Esophagus squamous epithelium (tissue), 5 donors: ENCODE measurements at places on chromosomes 16 and 17.

DNA sequence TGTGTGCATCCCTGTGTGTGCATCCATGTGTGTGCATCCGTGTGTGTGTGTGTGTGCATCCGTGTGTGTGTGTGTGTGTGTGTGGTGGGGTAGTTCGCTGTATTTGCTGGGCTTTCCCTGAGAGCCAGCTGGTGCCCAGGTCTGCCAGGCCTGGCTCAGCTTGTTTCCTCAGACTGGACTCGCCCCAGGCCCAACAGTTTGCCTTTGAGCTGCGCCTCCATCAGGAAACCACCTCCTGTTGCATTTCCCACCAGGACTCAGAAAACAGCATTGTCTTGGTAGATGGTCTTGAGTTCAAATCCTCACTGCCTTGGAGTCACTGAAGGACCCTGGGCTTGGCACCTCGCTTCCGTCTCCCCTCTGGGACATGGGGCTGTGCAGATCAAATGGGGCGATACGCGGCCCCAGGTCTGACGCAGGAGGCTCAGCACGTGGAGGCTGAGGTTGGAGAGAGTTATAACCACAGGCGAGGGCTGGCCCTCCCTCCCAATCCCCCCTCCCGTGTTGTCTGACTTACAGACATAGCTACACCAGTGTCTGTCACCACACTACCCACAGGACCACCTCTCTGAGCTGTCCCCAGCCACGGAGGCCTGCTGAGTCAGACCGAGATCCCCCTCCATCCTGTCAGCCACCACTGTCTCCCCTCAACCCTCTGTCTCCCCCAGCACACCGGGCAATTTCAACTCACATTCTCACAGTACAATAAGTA is 4.7 kb downstream of the ITGAE start:
- no peak for DNase-seq

GRCh38 chr17:10178506-10178991 is 19.9 kb downstream of the GAS7 start:
- no peak for DNase-seq

- DNase-seq = no peak
Observed at GRCh38 chr17:19897090-19897837, 29.5 kb upstream of the ULK2 start.

- DNase-seq = no peak
Observed at GRCh38 chr16:23432176-23433128, 20.5 kb downstream of the COG7 start.

- DNase-seq = no peak
Observed at GRCh38 chr16:9279291-9280068, 188.0 kb downstream of the HAPSTR1 start.

GRCh38 chr16:30623536-30624283 is 13.5 kb upstream of the ZNF689 start:
- no peak for DNase-seq

- no peak for DNase-seq
Observed at GRCh38 chr16:88497561-88498462, 44.7 kb downstream of the ZFPM1 start.

GRCh38 chr17:332023-332422 is 20.6 kb downstream of the RPH3AL start:
- DNase-seq = no peak

GRCh38 chr17:50487213-50488096 is 8.8 kb downstream of the RSAD1 start:
- no peak for DNase-seq

DNA sequence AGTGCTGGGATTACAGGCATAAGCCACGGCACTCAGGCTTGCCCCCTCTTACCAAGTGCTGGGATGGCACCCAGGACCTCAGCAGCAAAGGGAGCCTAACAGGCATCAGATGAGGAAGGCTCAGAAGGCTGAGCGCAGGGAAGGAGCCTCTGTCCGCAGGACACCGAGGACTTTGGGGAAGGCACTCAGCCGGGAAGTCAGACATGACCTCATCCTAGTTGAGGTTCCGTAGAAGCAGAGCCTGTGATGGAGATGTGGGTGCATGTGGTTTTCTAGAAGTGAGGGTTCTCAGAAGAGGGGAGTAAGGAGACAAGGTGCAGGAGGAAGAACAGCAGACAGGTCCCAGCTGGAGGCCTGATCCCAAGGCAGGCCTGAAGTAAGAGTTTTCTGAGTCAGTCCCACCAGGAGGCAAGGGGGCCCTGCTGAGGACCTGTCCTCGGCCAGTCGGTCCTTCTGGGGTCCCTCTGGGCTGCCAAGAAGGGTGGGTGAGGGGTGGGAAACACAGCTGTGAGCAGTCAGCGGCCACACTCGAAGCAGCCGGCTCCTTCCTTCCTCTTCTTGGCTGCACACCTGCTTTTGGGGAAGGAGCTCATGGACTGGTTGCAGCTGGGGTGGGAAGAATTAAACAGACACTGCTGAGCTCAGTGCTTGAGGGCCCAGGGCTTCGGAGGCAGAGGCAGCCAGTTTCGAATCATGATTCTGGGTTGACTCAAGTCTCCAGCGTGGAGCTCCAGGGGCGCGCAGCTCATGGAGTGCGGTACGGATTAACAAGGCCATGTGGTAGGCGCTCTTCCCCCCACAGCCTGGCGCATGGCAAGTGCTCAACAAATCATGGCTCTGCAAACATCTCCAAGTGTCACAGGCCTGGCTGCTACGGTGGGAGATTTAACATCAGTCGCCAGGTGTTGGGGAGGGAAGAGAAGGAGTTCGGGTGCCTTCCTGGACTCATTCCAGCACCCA is 38.9 kb upstream of the SNN start:
- DNase-seq = no peak

DNA sequence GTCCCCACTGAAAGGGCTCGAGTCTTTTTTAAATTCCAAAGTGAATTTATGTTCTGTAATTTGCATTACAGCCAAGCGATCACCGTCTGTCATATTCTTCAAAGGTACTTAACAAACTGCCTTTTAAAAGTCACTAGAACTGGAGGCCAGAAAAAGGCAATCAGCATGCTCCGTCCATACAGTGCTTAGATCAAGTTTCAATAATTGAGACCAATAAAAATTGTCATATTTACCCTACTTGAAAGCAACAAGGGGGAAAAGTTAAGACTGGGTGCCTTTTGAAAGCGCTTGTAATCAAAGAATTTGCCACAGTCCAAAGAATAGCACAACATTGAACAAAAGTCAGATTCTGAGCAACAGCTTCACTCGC is 9.0 kb upstream of the ZFHX3 start:
- no peak for DNase-seq

DNA sequence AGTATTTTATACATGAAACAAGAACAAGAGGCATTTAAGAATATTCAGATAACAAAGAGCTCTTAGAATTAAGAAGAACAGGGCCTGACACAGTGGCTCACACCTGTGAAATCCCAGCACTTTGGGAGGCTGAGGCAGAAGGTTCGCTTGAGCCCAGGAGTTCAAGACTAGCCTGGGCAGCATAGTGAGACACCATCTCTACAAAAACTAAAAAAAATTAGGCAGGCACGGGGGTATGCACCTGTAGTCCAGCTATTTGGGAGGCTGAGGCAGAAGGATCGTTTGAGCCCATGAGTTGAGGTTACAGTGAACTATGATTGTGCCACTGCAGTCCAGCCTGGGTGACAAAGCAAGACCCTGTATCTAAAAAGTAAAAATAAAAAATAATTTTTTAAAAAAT is 12.5 kb upstream of the BRIP1 start:
- no peak for DNase-seq

GRCh38 chr17:56798916-56799315 is 34.8 kb downstream of the C17orf67 start:
- no peak for DNase-seq

- DNase-seq = peak; percentile 55
Observed at GRCh38 chr16:11297492-11298142, 16.5 kb upstream of the PRM1 start.

DNA sequence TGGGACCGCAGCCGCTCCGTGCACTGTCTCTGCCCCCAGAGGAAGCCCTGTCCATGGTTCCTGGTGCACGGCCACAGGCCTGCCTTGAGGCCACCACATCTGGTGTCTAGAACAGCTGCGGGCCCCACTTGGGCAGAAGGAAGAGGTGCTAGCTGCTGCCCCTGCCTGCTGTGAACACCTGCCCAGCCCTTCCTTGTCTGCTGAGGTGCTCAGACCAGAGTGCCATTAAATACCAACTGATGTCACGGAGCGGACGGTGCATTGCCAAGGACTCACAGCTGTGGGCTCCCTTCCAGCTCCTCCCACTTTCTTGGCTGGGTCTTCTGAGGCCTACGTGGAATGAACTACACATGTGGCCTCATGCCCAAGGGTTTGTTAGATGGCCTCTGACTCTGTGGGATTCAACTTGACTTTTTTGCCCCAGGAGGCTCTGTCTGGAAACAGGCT is 146.1 kb downstream of the RAB11FIP4 start:
- no peak for DNase-seq

GRCh38 chr17:49219987-49220386 is 9.5 kb downstream of the ABI3 start:
- no peak for DNase-seq

DNA sequence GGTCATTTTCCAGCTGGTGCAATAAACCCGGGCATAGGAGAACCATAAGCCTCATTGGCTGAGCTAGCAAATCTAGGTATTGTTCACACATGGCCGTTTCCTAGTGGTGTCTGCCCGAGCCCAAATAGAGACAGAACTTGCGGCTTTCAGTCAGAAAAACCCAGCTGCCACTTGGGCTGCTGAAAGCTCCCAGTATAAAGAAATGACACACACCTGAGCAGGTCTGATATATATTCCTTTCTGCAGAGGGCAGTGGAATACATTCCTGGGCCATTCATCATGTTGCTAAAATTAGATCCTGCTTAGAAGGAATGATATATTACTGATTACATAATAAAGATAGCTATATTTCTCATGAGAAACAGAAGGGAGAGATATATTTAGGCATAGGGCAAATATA is 83.9 kb upstream of the IRX5 start:
- DNase-seq = no peak

GRCh38 chr17:74539281-74539820 is 6.6 kb downstream of the CD300C start:
- no peak for DNase-seq

DNA sequence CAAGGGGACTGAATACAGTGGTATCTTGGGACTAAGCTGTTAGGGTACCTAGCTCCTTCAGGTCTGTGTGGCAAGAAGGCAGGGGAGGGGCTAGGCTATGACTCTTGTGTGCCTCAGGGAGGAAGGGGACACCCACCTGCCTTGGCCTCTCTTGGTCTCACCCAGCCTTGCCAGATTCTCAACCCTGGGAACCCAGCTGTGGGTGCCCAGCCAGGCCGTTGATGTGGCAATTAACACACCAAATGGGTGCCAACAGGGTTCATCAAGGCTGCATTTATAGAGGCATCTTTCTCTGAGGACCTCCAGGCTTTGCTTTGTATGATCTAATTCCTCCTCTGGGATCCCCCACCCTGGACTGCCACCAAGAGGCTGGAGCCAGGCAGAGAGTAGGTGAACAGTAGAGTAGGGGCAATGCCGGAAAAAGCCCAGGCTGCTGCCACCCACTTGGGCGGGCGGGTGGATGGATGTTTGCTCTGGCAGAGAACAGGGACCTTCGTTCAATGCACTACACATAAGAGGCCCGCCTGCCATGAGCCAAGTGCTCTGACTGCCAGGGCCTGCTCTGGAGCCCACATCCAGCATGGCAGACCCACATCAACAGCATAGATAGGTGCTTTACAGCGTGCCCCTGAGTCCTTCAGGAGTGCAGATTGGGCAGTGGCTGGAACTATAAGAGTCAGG is 3.2 kb upstream of the ASB16 start:
- DNase-seq = no peak

- no peak for DNase-seq
Observed at GRCh38 chr17:32849879-32850278, 27.0 kb downstream of the MYO1D start.

- DNase-seq = no peak
Observed at GRCh38 chr17:28141313-28141712, 98.8 kb downstream of the NLK start.

GRCh38 chr16:46932802-46933201 is 40.7 kb downstream of the DNAJA2 start:
- no peak for DNase-seq
